Kidney glomerular epithelial cell (primary cell): ENCODE measurements at places on chromosomes 2 and 18.

DNA sequence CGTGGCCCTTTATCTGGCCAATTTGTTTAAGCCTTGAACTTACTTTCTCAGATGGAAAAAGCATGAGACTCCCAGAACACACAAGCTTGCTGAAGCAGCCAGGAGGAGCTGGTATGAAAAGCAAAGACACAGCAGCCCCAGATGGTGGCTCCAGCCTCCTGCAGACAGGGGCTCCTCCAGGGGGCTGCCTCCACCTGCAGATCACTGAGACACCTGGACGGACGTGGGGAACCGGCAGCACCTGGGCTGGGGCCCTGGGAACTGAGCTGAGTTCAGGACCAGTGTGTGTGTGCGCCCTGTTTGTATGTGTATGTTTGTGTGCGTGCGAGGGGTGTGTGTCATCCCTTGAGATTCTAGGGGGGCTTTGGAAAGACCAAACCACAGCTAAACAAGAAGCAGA lies 8.6 kb downstream of the CYS1 start:
- DNase-seq, result no peak

GRCh38 chr2:158990397-158991214 lies 22.2 kb downstream of the TANC1 start:
- peak; percentile 78 for DNase-seq

DNA sequence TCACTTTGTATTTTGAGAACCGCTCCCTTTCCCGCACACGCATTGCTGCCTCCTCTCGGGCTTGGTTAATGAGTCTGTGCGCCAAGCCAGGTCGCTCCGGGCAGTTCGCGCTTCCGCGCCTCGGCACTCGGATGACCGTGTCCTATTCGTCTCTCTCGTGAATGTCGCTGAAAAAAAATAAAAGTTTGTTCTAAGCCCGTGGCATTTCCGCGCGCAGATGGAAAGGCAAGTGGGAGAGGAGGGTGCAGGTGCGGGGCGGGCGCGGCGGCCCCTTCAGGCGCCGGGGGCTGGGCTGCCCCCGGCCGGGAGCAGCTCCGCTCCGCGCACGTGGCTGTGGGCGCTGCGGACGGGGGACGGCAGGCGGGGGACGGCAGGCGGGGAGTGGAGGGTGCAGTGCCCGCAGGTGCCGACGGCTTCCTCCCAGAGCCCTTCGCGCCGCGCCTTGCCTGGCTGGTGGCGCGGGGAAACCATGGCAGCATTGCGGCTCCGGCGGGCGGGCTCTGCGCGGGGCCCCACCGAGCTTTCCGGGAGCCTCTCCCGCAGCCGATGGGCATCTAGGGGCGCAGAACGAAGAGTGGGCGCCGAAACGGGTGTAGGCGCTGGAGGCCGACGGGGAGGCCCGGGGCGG lies 159.6 kb upstream of the SIX2 start:
- no peak for DNase-seq

DNA sequence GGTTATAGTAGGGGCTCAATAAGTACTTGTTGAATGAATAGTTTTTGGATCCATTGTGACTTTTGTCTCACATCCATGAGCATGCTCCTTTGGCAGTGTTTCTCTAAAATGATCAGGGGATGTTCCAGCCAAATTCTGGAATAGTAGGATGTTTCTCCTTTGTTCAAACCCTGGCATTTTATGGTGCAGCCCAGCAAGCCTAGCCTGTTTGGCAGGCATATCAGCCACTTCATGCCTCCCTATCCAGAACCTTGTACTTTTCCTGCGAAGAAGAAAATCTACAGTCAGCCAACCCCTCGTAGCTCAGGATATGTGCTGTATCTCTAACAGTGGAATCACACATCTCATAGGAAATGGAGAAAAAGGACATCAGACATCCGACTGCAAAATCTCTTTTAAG lies 27.1 kb upstream of the RPRD1A start:
- no peak for DNase-seq

GRCh38 chr2:54952978-54953456 lies 97.2 kb downstream of the RTN4 start:
- DNase-seq, result no peak

DNA sequence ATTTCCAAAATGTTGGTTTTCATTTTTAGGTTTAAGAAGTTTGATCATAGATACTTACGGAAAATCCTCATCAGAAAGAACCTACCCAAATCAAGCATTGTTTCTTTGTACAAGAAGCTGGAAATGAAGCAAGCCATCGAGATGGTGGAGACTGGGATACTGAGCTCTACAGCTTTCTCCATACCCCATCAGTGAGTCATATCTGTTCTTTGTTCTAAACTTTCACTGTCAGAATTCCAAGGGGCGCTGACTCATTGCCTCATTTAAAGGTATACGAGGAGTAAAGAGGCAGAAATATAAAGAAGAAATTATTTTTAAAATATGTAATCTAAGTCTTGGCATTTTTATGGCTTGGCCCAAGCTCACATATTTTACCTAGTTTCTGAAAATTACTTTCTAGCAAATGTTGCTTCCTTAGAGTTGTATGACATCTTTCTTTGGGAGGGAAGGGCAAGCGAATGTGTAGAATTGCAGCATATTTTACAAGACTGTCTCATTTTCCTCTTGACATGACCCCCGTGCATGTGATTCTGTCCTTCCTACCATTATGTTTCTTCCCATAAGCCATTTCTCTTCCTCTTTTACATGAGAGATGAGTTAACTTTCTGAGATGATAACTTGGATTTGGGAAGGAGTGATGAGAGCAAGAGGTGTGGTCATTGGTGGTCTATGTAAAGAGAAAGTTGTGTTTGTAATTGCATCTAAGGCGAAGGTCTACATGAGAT lies 41.2 kb downstream of the SLC9A4 start:
- DNase-seq, result peak; percentile 91

DNA sequence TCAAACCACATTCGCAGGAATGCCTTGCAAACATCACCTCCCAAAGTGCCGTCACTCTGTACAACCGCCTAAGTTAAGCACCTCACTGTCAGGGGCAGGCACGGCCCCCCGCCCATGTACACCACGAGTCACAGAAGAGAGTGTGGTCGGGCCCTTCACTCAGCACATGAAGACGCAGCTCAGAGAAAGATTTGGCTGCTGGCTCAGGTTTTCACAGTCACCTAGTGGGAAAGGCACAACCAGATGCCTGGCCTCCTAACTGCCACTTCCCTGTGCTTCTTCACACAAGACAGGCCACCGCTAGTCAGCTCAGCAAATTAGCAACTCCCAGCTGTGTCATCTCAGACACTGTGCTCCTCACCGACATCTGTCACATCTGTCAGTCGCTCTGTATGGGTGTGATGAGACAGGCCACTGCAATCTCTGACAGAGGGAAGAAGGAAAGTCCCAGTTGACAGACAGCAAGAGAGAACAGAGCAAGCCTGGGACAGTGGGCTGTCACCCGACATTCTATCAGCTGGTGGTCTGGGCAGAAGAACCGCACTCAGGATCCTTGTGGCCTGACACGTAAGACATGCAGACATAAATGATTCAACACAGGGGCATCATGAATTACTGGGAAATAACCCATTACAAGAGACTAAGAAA lies 60.8 kb downstream of the CRACDL start:
- no peak for DNase-seq

DNA sequence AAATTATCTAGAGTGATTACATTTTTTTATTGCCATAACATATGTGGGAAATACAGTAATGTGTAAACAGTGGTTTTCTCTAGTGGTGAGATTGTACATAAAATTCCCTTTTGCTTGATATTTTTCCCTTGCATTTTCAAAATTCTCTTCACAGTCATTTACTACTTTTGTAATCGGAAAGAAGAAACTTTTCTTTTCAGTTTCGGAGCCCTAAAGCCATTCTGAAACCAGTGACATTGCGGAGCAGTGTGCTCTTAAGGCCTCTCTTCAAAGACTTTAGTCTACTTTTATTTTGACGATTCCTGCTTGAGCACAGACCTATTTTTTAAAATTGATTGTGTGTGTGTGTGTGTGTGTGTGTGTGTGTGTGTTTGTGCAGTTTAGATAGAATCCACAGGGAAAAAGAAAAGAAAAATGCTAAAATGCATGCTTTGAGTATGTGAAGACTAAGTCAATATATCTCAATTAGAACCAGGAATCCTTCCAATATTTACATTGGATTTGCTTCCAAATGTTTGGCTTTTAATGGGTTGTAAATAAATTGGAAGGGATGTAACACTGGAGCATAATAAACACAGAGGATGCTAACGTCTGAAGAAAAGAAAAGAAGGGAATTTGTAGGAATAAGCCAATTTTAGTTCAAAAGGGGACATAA lies 357.4 kb downstream of the RND3 start:
- no peak for DNase-seq

DNA sequence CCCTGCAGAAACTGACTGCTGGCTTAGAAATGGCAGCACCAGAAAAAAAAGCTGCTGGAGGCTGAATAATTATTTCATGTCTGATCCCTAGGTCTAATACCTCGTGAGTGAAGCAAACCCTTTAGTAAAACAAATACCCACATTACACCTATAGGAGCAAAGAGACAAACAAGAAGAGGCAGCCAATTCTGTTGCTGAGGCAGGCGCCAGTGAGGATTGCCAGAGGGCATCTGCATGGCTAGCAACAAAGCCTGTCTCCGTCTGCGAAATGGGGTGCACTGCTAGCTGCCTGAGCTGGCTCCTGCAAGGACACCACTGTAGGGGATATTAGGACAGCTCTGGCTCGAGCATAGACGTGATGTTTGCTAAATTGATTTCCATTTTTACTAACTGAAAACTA lies 509.7 kb downstream of the TDRD15 start:
- DNase-seq, result no peak

GRCh38 chr2:165203689-165204559 lies at the start of gene SCN3A:
Gene SCN3A (minus strand): TSS chr2:165204050. CDS start chr2:165176394, 27,656 bp downstream.
- peak; percentile 59 for DNase-seq

DNA sequence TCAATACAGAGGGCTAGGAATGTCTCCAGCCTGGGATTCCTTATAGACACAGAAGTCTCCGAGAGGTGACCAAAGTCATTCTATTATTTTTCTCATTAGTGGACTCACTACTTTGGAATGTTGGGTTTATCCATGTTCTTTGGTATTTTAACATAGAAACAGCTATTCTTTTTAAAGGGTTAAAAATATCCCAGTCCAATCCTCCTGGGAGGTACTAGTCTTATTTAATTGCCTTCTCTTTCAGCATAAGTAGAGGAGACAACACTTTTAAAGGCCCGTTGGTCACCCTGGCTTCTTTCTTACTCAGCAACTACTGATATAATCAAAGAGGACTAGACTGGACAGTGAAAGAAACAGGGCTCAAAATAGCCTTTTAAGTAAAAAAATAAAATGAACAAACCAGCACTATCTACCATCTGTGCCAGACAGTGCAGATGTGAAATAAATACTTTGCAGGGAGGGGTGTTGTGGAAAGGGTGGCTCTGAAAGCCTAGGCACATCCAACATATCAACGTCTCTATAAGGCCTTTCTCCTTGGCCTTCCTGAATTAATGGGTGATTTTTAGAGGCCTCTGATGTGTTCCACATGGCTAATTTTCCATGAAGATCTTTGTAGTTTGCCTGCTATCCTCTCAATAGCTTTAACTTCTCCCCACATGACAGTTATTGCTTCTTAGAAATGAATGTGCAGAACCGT lies 334.4 kb upstream of the THUMPD2 start:
- no peak for DNase-seq

GRCh38 chr2:149058936-149059335 lies 20.4 kb downstream of the LYPD6B start:
- DNase-seq, result no peak

GRCh38 chr2:56287974-56288373 lies 104.2 kb downstream of the CCDC85A start:
- peak; percentile 34 for DNase-seq

- peak; percentile 43 for DNase-seq
Observed at GRCh38 chr2:196293751-196294515, 122.6 kb upstream of the STK17B start.

DNA sequence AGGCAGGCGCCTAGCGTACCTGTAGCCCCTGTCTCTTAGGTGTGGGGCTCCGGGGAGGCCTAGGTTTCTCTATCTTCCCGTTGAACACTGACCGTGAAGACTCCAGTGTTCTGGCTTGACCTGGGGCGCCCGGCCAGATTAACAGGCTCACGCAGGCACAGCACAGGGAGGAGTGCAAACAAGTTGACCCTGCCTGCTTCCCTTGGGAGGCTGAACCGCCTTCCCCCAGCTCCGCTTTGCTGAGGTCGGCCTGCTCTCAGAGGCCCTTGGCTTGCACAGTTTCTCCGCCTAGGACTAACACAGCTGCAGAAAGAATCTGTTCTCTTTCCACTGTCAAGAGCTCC lies 567 bp downstream of the PCYOX1 start:
- DNase-seq, result no peak

GRCh38 chr2:37614061-37614738 lies 57.2 kb downstream of the CDC42EP3 start:
- peak; percentile 40 for DNase-seq

- DNase-seq, result no peak
Observed at GRCh38 chr18:69897397-69898108, 50.1 kb downstream of the CD226 start.

- DNase-seq, result no peak
Observed at GRCh38 chr2:118644190-118644589, 203.3 kb downstream of the EN1 start.

GRCh38 chr18:8084160-8084559 lies 517.0 kb downstream of the PTPRM start:
- peak; percentile 46 for DNase-seq

GRCh38 chr2:229300790-229301189 lies 29.7 kb upstream of the PID1 start:
- DNase-seq, result no peak

DNA sequence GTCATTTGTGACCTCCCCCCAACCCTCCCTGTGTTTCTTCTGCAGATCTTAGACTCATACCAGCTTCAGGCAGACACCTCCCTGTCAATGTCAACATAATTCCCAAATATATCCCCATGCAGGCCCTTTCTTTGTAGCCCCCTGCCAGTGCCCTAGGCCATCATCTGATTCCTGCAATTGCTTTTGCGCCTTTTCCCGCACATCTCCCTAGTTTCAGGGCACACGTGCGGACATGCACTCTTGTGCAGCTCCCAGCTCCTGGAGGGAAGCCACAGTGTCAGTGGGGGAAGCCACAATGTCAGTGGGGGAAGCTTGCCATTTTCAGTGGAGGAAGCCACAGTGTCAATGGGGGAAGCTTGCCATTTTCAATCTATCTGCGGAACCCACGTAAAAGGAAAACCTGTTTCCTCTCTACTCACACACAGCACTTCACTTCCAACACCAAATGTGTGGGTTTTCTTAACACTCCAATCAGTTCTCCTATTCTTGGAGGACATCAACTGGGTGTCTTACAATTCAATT lies 256.4 kb downstream of the ACKR3 start:
- DNase-seq, result no peak
